Urinary bladder (tissue), 4 donors: ENCODE measurements at places on chromosomes 4 and X.

DNA sequence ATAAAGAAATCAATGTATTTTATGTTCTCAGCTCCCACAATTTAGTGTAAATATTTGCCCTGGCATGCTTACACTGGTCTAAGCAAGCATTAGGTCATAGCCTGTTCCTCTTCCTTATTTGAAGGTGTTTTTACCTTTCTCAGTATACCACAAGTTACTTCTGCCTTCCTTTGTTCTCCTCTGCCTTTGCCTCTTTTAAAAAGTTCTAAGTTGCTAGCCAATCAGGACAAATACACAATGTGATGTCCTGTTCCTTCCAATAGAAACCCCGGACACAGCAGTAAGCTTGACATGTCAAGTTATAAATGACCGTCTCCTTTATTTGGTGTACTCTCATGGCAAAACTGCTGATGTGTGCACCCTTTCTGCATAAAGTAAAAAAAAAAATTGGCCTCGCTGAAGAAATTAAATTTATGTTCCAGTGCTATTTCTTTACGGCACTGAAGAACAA lies 49.4 kb downstream of the UGT2B10 start:
- peak; percentile 59 for DNase-seq

- DNase-seq: no peak
Measured at GRCh38 chrX:41442824-41443550, 4.2 kb upstream of the NYX start.

DNA sequence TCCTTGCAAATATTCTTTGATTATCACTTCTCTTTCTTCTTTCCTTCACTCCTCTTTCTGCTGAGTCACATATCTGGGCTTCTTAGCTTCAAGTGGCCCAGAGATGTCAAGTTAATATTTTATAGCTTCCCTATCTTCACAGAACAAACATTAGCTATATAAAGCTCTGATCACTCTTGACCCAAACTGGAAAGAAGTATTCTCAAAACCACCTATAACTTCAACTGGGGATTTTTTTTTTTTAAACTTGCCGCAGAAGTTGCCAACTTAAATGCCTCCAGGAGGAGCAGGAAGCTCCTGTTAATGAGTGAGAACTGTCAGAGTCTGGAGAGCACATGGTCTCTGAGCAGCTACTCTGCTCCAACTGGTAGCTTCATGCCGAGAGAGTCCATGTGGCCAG lies 233.3 kb upstream of the EDNRA start:
- no peak for DNase-seq

GRCh38 chr4:74598611-74599325 lies 153.8 kb downstream of the AREG start:
- no peak for DNase-seq

GRCh38 chr4:37446016-37446415 lies 201.5 kb downstream of the NWD2 start:
- no peak for DNase-seq

DNA sequence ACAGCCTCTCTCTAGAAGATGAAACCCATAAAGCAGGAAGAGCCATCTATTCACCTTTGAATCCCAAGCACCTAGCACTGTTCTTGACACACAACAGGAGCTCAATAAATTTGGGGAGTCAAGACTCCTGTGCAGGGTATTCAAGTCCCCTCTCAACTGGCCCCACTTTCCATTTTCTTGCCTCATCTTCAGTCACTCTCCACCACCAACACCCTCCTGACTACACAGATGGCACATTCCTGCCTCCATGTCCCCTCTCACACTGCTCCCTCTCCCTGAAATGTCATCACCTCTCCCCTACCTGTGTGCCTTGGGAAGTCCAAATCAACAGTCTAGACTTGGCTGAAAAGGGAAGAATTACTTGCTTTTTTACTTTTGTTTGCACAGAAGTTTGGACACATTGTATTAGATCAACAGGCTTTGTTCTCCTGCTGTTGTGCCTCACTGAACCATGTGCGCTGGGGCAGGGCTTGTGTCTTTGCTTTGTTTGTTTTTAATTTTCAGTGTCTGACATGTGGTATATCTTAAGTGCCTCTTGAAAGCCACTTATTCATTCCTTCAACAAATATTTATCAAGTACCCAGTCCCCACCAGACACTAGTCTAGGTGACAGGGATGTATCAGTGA lies 85.1 kb downstream of the APBB2 start:
- no peak for DNase-seq

- no peak for DNase-seq
Measured at GRCh38 chrX:31168551-31168950, 96.7 kb upstream of the FTHL17 start.

GRCh38 chrX:47723689-47724088 lies 64.7 kb upstream of the UXT start:
- no peak for DNase-seq

DNA sequence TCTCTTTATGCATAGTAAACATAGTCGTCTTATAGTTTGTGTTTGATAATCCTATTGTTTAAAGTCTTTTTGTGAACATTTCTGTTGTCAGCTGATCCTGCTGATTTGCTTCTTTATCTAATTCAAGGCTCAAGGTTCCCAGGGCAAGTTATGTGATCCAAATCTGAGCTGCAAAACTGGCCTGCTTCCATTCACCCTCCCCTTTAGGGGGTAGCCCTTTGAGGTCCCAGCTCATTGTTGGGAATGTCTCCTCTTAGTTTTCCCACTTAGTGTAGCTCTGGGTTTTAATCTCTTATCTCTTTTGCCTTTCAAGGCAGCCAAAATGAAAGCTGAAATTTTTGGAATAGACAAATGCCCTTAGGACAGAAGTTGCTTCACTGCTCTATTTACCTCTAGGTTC lies 40.2 kb upstream of the MAGED1 start:
- no peak for DNase-seq

DNA sequence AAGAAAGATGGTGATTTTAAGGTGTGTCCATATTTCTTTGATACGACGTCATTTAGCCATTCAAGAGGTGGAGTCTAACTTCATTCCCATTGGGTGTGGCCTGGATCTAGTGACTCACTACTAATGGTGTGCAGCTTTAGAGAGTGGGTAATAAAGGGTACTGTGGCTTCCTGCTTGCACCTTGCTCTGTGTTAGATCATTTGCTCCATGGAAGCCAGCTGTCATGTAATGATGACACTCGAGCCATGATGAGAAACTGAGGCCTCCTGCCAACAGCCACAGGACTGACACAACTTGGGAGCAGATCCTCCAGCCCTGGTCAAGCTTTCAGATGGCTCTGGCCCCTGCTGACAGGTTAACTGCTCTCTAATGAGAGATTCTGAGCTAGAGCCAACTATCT lies 82.0 kb downstream of the UNC5C start:
- no peak for DNase-seq

DNA sequence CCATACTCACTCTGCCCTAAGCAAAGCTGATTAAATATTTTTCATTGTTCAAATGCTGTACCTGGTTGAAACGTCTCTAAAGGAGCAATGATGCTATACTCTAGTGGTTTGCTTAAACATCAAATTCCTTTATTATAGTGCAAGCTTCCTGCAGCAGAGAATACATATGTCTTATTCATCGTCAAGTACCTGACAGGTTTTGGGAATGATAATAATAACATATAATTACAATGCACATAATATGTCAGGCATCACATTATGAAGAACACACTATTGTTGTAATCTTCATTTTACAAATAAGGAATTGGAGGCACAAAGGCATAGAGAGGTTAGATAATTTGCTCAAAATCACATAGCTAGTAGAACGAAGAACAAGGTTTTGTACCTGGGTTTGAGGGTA lies 151.6 kb downstream of the GRIA2 start:
- no peak for DNase-seq

GRCh38 chrX:45584717-45585116 lies 384.0 kb upstream of the DIPK2B start:
- no peak for DNase-seq

GRCh38 chrX:39421006-39421405 lies 619.7 kb downstream of the MID1IP1 start:
- DNase-seq: no peak

DNA sequence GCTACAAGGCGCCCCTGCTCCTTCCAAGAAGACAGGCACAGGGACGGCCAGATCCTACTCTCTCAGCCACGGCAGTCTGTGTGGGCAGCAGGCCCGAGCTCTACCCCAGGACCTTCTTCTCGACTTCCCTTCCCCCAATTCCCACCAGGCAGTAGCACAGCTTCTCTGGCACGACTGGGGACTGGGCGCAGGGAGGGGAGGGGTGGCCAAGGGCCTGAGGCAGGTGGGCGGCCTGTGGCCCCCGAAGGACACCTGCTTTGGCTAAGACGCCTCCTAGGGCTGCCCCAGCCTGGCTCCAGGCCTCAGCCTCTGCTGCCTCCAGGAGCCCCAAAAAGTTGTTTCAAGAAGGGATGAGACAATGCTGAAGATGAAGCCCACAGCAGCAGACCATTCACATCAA lies 24.2 kb upstream of the IRF2 start:
- no peak for DNase-seq

GRCh38 chrX:3166670-3167455 lies 125.6 kb downstream of the ARSF start:
- DNase-seq: no peak

DNA sequence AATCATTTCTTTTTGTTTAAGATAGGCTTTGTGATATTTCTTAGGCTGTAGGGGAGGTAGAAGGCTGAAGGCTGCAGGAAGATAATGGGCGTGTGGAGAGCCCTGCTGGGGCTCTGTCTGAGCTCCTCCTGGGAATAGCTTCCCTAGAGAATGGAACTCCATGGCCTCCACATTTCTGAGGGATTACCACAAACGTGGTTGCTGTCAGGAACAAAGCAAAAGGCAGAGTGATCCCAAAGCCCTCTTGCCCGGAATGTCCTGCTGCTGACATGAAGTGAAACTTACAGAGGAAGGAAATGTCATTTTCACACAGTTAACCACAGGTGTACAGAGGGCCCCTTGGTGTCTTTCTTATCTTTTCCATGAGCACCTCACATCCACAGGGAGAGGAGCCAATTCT lies 89.3 kb downstream of the DDIT4L start:
- no peak for DNase-seq

- no peak for DNase-seq
Measured at GRCh38 chr4:1377606-1378261, 28.5 kb downstream of the NKX1-1 start.

GRCh38 chr4:102612824-102613366 lies 111.7 kb downstream of the NFKB1 start:
- DNase-seq: peak; percentile 21

- no peak for DNase-seq
Measured at GRCh38 chr4:86961605-86962295, 26.9 kb downstream of the AFF1 start.

GRCh38 chrX:19674041-19674789 lies 158.9 kb upstream of the MAP3K15 start:
- no peak for DNase-seq

DNA sequence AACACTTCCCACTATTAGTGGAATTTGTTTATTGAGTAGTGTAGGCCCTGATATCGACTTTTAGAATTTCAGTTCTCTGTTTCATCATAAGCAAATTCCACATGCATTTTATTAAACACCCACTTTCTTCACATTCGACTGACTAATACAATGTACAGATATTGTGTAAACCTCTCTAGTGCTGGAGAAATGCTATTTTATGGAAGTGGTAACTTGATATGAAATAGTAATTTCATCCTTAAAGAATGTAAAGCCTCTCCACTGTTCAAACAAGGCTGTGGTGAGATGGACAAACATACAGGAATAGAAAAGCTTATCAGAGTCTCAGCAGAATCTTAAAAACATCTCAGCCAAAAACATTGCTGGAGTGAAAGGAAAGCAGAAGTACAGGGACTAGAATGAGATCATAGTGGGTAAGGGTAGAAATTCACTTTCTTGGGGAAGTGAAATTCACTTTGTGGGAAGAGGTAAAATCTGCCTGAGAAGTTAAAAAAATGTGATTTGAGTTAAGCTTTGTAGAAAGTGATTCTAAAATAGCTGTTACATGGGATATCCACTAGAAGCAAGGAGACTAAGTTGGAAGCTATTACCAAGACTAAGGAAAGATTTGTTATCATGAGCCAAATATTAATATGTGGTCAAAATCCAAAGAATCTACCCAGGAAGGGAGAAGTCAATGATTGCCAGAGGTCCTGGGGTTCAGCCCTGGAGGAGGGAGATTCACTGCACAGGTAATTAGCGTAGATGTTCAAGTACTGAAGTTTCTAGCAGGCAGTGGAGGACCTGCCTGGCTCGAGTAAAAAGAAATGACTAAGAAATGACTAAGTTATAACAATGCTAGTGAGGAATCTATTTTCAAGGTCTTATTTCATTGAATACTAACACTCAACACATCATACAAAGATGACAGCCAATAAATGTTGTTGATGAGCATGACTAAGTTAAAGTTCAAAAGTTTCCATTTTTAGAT lies 398.3 kb upstream of the FAM47C start:
- DNase-seq: no peak

DNA sequence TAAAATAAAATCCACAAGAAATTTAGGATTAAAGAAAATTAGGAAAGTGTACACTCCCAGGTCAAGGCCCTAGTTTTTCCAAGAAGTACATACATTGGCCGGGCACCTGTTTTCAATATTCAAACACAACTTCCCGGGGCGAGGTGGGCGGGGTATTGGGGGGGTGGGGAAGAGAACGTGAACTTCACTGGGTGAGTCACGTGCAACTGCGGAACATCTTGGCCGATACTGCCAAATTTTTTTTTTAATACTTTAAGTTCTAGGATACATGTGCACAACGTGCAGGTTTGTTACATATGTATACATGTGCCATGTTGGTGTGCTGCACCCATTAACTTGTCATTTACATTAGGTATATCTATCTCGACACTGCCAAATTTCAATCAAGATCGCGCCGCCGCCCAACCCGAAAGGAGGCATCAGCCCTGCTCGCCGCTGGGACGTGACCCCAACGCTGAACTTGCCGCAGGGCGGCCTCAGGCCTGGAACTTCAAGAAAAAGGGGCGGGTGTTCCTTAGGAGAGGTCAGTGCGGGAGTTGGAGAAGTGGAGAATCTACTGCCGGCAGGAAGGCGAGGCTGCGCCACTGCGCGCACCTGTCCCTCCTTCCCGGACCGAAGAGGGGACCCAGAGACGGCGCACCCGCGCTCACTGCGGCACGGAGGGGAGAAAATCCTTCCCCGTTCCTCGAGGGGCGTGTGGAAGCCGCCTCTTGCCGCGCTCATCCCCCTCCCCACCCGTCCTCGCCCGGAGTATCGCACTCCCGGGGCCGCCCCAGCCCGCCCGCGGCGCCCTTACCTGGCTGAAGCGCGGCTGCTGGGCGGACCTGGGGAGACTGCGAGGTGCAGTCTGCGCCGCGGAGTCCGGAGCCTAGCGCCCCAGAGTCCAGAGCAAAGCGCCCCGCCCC lies at the start of gene TEC:
Gene TEC (minus strand): TSS at position 883 of the 905 bp plus-strand sequence. CDS start 41,224 bp downstream, outside the sequence.
- DNase-seq: no peak
